ENCODE measurements at places on chromosomes 4 and X.

DNA sequence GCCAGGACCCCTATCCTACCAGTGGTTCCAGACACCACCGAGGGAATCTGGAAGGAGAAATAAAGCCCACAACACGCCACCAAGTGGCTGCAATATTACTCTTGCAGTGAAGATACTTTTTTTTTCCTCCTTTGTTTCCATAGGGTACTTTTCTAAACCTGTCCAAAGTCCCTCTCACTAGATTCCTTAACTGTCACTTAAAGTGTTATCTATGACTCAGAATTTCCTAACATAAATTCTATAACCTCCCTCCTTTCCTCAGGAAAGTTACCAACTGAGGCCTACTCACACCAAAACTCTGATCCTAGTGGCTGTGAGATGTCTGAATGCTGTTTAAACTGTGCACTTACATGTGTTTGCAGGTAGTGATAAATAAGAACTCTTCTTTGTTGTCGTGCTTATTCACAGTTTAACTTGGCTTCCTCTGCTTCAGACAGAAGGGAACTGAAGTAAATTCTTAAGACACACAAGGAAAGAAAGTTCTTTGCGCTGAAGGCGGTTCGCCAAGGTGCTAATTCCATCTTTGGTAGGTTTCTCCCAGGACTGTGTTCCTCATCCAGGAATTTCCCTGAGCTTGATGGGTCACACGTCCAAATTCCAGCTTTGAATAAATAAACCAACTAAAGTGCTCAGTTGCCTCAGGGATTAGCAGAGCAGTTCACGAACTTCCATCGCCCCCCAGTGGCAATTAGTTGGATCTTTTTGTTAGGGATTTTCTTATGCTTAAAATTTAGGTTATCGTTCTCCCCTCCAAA, 10.7 kb upstream of the HCCS start:
- DNase-seq, result peak; percentile 36

DNA sequence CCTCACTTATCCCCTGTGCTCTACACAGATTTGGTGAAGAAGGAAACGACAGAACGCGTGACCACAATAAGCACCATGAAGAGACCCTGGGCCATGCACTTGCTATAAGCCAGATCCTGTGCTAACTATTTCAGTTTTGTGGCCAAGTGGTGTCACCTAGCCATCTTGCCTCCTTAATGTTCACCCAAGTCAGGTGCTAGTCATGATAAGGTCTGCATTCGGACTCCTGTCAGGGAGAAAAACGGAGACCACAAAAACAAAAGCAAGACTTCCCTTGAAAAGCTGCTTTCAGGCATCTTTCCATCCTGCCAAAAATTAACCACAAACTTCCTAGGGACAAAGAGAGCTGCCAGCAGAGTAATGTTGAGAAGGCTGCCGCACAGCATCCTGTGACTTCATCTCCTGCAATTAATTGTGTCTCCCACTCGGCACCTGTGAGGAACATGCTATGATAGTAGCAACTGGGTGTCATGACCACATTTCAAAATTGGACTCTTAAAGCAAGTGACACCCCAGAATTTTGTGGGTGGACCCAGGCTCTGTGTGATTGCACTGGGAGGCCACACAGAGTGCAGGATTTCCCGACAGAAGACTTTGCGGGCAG, 8.8 kb upstream of the IDS start:
- no peak for DNase-seq

- no peak for DNase-seq
Measured at GRCh38 chr4:129970801-129971200, 874.8 kb downstream of the C4orf33 start.

GRCh38 chrX:134688839-134689238, 30.6 kb upstream of the PLAC1 start:
- DNase-seq, result no peak

DNA sequence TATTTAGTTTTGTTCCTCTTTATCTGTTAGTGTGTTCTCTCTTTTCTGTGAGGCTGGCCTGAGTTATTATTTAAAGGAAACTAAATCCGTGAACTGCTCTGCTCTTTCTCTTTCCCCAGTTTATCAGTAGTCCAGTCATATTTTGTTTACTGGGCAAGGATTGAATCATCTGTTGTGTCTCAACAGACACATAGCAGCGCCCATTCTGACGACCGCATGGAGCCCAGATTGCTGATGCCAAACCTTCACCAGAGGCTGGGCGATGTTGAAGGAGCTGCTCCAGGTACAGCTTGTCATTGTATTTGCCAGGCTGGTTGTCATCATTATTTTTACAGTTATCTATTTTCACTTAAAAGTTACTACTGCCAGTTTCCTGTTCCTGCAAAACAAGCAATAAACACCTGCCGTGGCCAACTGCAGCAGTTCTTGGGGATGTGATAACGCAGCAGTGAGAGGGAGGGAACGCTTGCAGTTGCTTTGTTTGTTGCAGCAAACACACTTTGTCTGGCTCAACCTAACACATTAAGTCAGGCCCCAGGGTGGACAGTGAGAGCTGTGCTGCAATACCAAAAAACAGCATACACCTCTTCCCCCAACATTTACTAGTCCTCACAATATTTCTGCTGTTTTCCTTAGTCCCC, 10.1 kb downstream of the REELD1 start:
- no peak for DNase-seq

- no peak for DNase-seq
Measured at GRCh38 chr4:17624821-17625220, 10.4 kb downstream of the MED28 start.

GRCh38 chrX:129139837-129140598, 383.3 kb downstream of the SMARCA1 start:
- no peak for DNase-seq

- DNase-seq, result no peak
Measured at GRCh38 chr4:38383646-38384121, 280.3 kb upstream of the KLF3 start.

DNA sequence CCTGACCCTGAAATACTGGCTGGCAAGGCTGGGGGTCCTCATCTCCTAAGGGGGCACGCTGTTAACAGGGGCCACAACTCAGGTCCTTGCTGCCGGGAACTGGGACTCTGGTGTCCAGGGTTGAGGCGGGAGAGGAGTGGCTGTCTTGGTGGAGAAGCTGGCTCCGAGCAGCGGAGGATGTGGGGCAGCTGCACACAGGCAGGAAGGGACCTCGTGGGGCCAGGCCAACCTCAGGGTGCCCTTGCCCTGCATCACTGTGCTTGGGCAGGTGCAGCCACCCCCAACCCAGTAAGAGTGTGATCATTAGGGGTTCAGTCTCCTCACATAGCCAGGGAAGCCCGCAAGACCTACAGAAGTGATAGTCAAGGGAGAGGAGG, 12.6 kb upstream of the PDE6B start:
- no peak for DNase-seq

- peak; percentile 86 for DNase-seq
Measured at GRCh38 chrX:115940888-115941332, 229.6 kb upstream of the AGTR2 start.

GRCh38 chrX:150219374-150220185, 143.5 kb upstream of the MAMLD1 start:
- no peak for DNase-seq

- no peak for DNase-seq
Measured at GRCh38 chr4:24956763-24957162, 43.9 kb upstream of the CCDC149 start.

DNA sequence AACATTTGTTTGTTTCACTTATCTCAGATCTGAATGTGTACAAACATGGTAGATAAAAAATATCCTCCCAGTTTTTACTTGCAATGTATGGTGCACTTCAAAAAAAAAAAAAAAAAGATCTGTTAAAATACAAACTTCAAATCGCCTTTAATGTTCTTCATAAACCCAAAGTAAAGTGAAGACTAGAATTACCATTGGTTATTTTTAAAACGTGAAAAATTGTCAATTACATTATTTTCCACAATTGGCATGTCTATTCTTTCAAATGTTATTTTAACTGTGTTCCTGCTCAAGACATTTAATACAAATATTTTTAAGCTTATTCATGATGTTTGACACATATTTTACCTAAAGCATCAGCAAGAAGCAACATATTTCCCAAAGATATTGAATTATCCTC, 5.0 kb downstream of the NKX6-1 start:
- DNase-seq, result no peak

- no peak for DNase-seq
Measured at GRCh38 chr4:113968473-113968872, 11.0 kb downstream of the ARSJ start.

- DNase-seq, result no peak
Measured at GRCh38 chr4:113355550-113356371, 306.3 kb downstream of the ANK2 start.

DNA sequence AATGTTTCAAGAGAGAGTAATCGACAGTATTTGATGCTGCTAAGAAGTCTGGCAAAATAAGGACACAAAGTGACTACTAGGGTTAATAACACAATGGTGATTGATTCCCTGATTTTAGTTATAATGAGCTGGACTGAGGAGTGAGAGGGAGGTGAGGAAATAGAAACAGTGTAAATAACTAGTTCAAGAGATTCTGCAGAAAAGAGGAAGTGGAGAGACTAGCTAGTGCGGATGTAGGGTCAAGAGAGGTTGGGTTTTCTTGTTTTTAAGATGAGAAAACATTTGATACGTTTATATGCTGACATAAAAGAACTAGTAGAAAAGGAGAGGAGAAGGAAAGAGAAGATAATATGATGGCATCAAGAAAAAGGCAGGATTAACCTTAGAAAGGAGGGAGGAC, 12.2 kb upstream of the TRPC5 start:
- DNase-seq, result no peak

GRCh38 chr4:41820473-41820872, 71.9 kb upstream of the PHOX2B start:
- no peak for DNase-seq

- no peak for DNase-seq
Measured at GRCh38 chrX:7264399-7264798, 116.4 kb upstream of the PUDP start.

DNA sequence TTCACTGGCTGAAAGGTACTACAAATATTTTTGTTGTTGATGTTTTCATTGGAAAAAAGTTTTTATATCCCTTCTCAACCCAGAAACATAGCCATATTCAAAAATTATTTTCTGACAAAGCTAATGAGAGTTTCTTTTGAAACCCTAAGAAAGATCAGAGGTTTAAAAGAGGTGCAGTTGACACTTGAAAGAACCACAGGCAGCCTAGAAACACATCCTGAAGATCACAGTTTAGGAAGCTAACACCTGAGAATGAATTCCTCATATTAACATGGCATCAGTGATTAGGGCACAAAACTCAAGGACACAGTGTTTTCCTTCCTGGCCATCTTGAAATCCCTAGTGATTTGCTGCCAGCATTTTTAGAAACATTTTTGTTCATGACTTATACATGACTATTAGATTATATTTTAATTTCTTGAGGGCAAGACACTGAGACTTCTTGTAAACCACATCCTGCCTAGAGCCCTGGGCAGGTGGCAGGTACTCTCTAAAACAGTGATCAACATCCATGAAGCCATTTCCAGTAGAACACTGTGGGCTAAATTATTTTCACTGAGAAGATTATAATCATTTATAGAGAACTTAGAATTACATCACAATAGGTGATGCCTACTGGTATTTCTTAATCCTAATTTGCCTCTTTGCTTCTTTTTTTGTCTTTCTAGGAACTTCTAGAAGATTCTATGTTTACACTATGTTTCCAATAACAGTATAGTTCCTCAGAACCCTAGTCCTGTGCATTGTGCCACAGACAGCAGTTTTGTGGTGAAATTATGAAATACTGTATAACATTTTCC, 80.0 kb downstream of the ARSJ start:
- DNase-seq, result no peak

DNA sequence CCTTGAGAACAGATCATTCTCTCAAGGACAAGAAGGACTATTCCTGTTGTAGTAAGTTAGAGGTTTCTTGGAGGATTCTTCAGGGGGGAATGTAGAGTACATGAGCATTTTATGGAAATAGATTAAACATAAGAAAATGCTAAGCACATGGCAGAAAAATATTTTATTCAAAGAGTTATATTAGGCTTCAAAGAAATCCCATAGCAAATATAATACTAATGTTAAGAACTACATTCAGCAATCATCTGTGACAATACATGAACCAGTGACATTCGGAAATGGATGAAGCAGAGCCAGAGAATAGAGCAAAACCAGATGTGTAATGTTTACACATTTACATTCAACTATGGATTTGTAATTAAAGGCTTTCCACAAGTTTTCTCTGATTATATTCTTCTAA, 288.6 kb downstream of the NAF1 start:
- DNase-seq, result no peak

DNA sequence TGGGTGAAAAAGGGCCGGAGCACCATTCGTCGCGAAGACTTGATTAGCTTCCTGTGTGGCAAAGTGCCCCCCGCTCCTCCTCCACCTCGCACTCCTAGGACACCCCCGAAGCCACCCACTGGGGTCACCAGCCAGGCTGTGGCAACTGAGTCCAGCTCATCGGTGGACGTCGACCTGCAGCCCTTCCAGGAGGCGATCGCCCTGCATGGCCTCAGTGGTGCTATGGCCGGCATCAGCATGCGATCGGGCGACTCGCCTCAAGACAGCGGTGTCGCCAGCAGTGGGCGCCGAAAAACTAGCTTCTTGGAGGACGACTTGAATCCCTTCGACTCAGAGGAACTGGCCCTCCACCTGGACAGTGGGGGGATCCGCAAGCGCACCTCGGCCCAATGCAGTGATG, 126.8 kb upstream of the CXorf66 start:
- no peak for DNase-seq

GRCh38 chr4:37124800-37125199, 119.7 kb upstream of the NWD2 start:
- no peak for DNase-seq

DNA sequence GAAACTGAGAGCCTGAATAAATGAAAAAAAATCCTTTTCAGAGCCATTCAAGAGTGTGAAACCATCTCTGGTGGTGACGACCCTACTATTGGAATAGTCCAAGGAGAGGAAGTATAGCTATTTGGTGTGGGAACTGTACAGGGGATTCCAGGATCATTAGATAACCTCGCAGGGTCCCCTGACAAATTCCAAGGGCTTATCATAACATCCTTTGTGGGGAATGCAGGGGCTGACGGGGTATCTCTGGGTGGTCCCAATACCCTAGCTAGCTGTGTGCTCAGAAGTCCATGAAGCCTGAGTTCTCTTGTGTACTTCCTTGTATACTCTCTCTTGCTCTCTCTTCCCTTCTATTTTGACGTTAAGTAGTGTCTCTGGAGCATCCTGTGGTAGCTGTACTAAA, 13.8 kb upstream of the PLAC1 start:
- DNase-seq, result no peak

GRCh38 chr4:28287831-28288233, 1427.2 kb downstream of the STIM2 start:
- DNase-seq, result no peak
